Stimulated activated effector memory CD8-positive, alpha-beta T cell treated with anti-CD3 and anti-CD28 coated beads, Interleukin-12 subunit alpha, Interleukin-12 subunit beta, amount 100 ng/mL, for 72 hours (primary cell): ENCODE measurements at places on chromosomes 1 and 21.
A peak's percentile ranks its signal among the peaks of the same experiment; 100 is the strongest.

- no peak for DNase-seq
These were observed 112.1 kb downstream of the TNFSF18 start for GRCh38 chr1:172938681-172939080.

- no peak for DNase-seq
These were observed 103.0 kb upstream of the PPP2R5A start for GRCh38 chr1:212182171-212182570.

DNA sequence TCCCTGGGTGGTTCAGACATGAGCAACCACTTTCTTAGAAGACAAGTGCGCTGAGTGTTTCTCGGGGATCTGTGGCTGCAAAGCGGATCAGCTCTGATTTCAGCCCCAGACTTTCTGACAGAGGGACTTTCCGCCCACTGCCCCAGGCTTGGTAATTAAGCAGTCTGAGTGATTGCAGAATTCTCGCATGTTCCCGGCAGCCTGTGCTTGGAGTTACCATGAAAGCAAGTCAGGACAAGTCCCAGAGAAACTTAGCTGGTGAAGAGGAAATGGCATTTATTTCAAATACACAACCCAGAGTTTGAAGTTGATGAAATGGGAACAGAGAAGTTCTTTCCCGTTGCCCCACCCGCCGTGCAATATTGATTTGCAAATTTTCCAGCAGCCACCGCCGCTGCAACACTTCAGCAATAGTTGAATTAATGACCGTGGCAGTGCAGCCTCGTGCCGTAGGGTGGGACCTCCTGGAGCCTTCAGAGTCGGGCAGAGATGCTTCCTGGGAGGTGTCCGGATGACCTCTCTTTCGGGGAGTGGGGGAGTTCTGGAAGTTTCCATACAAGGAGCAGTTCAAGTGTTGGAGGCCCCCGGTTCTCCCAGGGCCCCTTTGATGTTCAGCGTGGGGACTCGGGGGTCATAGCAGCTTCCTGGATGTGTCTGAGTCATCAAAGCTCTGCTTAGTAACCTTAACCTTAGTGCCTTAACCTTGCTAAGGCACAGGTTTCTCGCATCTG, 134.7 kb downstream of the KAZN start:
- no peak for DNase-seq

DNA sequence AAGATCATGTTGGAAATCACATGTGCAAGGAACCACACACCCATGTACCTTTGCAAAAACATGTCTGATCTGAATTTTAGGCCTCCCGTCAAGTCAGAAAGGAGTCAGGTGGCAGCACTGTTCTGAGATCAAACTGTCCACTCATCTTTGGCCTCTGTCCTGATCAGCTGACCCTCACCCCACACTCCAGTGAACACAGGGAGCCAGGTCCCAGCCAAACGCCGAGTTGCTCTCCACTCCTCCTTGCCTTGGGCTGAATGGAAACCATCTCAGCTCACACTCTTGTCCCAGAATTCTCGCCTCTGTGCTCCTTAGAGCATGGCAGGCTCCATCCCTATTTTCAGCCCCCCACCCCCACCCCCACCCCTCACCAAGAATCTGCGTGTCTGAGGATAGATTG, 4.6 kb upstream of the RNF186 start:
- DNase-seq: no peak

DNA sequence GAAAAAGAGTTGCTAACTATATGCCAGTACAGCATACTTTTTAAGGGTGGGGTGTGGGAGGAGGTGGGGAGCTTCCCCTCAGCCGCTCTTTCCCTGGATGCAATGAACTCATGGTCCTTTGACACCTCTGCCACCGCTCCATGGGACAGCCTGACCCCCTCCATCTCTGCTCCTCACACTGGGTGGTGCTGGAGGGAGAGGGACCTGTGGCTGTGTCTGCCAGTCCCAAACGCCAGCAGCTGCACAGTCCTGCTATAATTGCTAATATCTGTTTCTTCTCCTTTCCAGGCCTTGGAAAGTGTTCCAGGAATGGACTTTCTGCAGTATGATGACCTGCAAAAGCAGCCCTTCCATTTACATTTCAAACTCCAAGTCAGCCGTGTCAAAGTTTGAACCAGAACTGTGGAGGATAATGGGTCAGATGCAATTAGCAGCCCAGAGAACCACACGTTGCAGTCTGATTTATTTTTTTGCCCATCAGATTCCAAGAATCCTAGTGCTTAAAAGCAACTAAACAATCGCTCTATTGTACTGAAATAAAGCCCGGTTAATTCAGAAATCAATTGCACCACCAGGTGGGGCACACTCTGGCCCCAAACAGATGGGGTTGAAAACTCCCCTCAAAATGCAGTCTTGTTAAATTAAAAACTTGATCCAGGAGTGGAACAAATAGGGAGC, 160.7 kb upstream of the LMO4 start:
- no peak for DNase-seq

DNA sequence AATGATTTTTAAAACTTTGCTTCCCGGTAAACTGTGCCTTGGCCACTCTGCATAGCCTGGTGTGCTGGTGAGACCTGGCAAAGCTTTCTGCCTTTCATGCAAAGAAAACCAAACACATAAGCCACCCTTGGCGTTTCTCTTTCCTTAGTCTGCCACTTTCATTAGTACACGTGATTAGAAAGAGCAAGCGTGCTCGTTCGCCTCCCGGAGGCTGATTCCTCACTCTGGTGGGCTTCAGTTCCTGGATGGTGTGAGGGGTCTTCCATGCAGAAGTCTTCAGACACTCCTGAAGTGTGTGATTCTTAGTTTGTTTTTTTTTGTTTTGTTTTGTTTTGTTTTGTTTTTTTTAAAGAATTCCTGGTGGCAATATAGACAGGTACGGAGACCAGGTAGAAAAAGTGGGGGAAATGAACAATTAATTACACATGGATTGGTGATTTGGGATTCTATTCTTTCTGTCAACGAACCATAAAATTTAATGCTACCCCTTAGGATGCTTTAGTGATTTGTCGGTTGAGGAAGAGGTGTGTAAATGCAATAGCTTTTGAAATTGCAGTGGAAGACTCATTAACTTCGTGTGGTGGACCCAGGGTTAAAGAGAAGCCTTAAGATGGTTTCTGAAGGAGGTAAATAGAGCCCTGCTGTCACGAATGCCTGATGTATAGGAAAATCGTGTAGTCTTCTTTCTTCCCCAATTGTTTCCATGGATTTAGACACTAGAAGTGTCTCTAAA, 2.1 kb downstream of the GALNT2 start:
- no peak for DNase-seq

DNA sequence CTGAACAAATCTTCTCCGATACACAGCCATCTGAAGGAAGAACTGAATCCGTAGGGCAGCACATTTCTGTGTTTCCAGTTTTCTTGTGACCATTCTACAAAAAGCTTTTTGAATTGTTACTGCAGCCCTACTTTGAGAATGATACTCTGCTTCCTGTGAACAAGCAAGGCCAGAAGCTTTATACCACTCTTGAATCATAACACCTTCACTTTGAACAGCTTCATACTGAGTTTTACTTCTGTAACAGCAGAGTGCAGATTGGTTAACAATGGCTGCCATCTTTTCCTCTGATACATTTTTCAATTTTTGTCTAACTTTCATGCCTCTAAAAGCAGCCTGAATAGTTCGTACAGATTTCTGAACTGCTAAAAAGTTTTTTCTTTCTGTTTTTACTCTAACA, 33.6 kb upstream of the F13B start:
- DNase-seq: no peak

- no peak for DNase-seq
These were observed 10.2 kb upstream of the OBSCN start for GRCh38 chr1:228197555-228198147.

GRCh38 chr1:115643666-115644065, 1.9 kb downstream of the VANGL1 start:
- DNase-seq: no peak

GRCh38 chr1:234709473-234710228, 99.7 kb upstream of the IRF2BP2 start:
- DNase-seq: no peak

- peak; percentile 42 for DNase-seq
These were observed 2.0 kb downstream of the TEKT2 start for GRCh38 chr1:36085686-36086526.
